ENCODE measurements at places on chromosomes 11 and 22.

GRCh38 chr11:102989379-102990047, 34.0 kb upstream of the MMP13 start:
- no peak for DNase-seq

- DNase-seq, result no peak
Measured at GRCh38 chr11:117795638-117796455, 1.2 kb downstream of the DSCAML1 start.

GRCh38 chr11:119167933-119168332, 592 bp upstream of the NLRX1 start:
- no peak for DNase-seq

DNA sequence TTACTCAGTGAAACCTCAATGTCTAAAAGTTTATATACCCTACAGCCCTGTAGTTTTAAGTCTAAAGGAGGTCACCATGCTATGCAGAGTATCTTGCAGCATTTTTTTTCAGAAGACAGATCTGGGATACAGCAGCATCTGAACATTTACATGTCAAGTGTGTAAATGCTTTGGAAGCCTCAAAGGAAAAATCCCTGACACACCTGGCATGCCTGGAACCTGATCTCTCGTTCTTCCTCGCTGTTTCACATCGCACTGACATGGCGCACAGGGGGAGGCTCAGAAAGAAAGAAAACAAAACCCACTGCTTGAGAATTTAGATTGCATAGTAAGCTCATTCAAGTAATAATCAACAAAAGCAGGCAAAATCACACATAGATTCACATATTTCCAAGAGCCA, 31.0 kb downstream of the PAX6 start:
- DNase-seq, result no peak

DNA sequence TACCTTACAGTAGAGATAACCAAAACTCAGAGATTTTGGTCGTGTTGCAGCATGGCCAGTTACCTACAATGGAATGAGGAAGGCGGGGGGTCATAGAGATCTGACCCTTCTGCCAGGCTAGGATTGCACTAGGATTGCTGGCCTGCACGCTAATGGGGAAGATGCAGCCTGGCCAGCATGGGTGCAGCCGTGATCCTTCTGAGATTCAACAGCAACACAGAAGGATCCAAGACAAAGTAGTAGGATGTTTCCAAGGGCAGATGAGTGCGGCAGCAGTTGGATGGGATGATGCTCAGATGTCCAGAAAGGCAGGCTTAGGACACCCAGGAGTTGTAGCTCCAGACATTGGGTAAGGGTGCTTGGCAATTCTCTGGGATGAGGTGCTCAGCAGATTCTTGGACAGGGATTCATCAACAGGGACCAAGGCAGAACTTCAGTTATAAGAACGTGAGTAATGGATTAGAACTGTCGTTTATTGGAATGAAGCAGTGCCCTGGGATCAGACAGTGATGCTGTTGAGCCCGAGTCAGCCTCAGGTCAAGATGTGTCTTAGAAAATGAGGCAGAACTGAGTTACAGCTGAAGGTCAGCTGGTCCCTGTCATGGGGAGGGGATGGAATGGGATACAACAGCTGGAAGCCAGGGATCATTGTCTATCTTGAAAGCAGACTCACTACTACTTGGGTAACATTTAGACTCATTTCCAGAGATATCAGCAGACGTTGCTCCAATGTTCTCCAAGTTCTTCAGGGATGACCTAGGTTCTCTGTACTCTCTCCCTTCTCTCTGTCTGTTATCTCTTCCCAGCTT, 71.0 kb downstream of the PARVA start:
- no peak for DNase-seq

GRCh38 chr22:42720263-42721044, at the start of gene A4GALT:
A4GALT (minus strand) TSS chr22:42720870; CDS start chr22:42693951, 26,919 bp downstream.
- DNase-seq, result peak; percentile 27

DNA sequence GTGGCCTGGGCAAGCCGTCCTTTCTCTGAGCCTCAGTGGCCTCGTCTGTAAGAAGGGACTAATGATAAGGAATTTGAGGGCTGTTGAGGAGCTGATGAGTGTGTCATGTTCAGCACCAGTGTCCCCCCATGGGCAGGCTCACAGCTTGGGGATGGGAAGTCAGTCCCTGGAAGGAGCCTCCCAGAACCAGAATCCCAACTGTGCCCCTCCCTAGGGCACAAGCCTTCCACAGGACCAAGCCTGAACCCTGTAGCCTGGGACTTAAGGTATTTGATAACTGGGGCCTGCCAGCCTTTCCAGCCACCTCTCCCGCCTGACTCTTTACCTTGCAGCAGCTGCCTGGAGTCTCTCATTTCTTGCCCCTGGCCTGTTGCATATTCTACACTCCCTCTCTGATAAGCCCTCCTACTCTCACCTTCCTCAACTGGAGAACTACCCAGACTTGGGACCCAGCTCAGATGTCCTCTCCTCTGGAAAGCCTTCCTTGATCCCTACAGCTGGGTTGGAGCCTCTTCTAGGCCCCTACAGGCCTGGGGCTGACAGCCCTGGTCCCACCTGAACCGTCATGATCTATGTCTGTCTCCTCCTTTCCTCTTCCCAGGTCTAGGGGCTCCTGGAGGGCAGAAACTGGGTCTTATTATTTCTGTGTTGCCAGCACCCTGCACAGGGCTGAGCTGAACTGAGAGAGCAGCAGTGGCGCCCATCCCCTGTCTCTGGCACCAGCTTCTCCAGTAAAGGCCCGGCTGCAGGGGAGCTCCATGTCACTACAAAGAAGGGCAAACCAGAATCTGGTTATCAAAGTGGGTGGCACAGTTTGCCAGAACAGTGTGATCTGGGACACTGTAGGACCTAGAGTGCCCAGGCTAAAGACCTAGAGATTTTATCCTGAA, 1.6 kb downstream of the P2RY2 start:
- no peak for DNase-seq

DNA sequence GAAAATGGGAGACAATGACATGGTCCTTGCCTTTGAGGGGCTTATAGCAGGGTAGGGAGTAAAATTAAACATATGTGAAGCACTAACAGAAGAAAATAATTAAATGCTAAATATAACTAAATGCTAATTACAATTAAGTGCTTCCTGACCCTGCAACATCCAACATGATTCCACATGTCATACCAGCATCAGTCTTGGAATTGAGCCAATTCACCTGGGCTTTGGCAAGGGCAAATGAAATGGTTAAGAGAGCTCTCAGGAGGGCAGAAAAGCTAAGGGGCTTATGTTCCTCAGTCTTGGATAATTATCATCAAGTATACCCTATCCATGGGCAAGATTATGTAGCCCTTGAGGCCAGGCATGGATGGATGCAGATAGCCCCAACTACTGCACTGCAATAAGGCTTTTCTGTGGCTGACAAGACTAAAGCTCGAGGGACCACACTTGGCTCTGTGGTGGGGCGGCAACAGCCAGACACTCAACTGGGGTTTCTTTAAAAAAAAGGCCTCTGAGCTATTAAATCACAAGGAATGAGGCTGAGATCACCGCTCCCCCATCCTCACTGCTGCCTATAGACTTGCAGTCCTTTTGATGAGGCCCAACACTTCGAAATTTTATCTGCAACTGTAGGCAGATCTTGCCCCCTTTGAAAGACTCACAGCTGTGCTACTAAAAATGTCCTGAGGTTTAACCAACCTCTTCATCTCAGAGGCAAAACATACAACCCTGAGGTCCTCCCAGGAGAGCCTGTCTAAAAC, 39.0 kb downstream of the IL18BP start:
- no peak for DNase-seq

- no peak for DNase-seq
Measured at GRCh38 chr11:94649254-94649653, 82.1 kb downstream of the PIWIL4 start.

GRCh38 chr22:49062802-49063544, 764.7 kb downstream of the BRD1 start:
- DNase-seq, result no peak

- no peak for DNase-seq
Measured at GRCh38 chr11:119421941-119422808, 797 bp downstream of the THY1 start.

- DNase-seq, result no peak
Measured at GRCh38 chr11:131581046-131581445, 210.6 kb downstream of the NTM start.

- DNase-seq, result no peak
Measured at GRCh38 chr22:50046481-50047245, 11.4 kb downstream of the TTLL8 start.

DNA sequence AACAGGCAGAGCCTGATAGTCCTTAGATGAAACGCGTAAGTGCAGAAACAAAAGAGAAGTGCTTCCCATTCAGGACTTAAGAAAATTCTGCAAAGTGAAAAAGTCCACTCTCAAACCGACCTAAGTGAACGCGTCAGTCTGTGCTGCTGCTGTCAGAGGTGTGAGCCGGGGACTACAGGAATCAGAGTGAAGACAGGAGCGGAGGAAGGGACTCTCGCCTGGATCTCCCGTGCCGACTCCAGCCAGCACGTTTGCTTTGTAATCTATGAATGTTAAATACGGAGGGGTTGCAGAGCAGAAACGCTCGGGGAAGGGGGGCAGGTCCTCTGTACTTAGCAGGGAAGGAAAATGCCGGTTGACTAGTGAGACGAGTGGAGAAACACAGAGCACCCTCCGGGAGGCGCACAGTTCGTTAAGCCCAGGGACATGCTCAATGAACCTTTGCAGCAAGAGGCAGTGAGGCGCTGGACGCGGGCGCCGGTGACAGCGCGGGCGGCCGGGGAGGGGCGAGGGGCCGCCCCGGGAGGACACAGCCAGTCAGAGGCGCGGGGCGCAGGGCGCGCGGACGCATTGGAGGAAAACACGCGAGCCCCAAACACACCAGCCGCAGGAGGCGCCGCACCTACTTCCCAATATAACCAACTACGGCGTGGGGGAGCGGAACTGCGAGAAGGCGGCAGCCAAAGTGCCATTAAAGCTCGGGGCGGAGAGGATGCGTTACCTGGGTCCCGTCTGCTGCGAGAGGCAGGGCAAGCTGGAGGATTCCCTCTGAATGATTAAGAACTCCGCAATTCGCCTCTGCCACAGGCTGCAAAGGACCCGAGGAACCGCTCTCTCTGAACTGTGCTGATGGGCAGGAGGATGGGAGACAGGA, at the start of gene CNTN5:
CNTN5 (plus strand) TSS at position 598 of the 874 bp plus-strand sequence.
- DNase-seq, result peak; percentile 19

GRCh38 chr11:57430952-57431351, 4.0 kb upstream of the SLC43A3 start:
- no peak for DNase-seq

DNA sequence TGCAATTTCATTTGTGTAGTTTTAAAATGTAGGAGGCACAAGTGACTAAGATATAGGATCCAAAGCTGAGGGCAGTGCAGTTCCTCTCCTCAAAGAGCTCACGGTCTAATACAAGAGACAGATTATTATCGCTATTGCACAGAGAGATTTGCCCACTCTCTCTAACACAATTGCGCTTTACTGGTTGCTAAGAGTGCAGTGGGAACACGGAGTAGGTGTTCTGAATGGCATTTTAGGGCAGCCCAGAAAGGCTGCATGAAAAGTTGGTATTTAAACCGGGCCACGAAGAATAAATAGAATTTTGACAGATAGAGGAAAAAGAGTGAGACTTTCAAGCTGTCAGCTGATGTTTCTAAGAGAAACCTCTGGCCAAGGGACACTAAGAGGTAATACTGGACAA, 79.5 kb downstream of the BLID start:
- DNase-seq, result no peak

- no peak for DNase-seq
Measured at GRCh38 chr11:5364214-5364613, 12.9 kb downstream of the OR51B6 start.

- no peak for DNase-seq
Measured at GRCh38 chr11:86421946-86422345, 47.3 kb downstream of the CCDC81 start.

DNA sequence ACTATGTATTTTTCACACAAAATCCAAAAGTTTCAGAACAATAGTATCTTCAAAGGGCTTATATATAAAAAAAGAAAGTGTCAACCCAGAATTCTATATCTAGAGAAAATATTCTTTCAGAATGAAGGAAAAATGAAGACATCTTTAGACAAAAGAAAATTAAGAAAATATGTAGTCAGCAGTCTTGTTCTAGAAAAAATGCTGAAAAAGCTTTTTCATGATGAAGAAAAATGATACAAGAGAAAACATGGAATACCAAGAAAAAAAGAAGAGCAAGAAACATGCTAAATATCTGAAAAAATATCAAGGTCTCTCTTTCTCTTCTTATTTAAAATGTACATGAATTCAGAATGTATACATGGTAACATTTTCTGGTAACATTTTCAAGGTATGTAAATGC, 816.8 kb upstream of the FAT3 start:
- no peak for DNase-seq

- no peak for DNase-seq
Measured at GRCh38 chr22:50318698-50319411, 8.0 kb downstream of the DENND6B start.

DNA sequence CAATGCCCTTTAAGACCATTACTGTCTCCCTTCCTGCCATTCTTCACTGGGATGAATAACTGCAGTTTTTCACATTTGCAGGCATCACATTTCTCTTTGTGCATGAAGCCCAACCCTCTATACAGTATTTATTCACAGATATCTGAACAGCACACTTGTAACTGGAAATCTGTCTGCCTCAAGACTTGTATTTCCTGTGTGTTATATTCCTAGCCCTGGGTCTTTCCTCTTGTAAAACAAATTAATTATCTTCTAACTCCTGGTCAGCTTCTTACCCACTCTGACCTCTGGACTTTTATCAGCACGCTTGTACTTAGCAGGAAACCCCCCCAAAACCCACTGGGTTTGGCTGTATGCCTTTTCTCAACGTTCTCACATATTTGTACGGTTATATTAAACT, 2.0 kb downstream of the CSRP3 start:
- DNase-seq, result no peak

- DNase-seq, result no peak
Measured at GRCh38 chr11:76629853-76630599, 40.5 kb downstream of the LRRC32 start.

GRCh38 chr11:83441171-83441570, 155.0 kb upstream of the CCDC90B start:
- no peak for DNase-seq

DNA sequence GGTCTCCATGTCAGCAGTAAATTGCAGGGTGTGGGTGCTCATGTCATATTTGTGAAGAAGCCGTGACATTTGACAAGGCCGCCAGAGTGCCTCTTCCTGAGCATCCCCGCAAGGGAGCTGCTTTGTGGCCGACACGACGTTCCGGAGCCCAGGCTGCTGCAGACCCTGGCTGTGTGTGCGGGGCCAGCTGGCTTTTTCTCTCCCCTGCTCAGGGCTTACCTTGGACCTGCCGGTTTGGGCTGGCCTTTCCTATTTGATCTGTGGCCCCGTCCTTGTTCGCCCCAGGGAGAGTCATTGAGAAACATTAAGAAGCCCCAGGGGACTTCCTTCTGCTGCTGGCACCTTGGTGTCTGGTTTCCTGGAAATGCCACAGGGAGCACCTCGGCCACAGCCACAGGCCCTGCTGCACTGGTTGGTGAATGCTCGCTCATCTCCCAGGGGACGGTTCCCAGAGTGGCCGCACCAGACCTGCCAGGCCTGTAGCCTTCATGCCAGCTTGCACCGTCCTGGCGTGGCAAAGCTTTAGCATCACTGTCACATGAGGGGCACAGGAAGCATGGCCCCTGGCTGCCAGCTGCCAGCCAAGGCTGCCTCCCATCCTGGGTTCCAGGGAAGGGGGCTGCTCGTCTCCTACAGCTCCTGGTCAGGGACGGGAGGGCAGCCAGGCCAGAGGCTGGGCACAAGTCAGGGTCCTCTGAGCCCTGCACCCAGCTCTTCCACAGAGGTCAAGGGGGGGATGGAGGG, 5.4 kb downstream of the GRK2 start:
- DNase-seq, result no peak
